ENCODE measurements at places on chromosomes 11 and 22. TPM values are rescaled to one million over a fixed set of nuclear protein-coding genes. Genes with fewer than 3 reads are reported as not detected.

- peak overlapping the region; percentile 68 for H3K27ac ChIP-seq
- DNase-seq, result no peak
- no peaks in the 10 kb centered on the region for H3K27me3 ChIP-seq
- H3K4me3 ChIP-seq, result no peak overlapping the region
Measured at GRCh38 chr11:14727746-14728145, 84.1 kb downstream of the PDE3B start.

GRCh38 chr22:39900306-39901227, at the start of gene GRAP2:
TSS of gene GRAP2 (plus strand) at chr22:39901084. CDS start at chr22:39947107, 46,023 bp downstream.
- H3K4me3 ChIP-seq, result peak within 1 kb of the TSS; percentile 95
- H3K4me1 ChIP-seq, result peaks cover 27% of the 10 kb centered on the region
- no peaks in the 10 kb centered on the region for H3K27me3 ChIP-seq
- peak; percentile 51 for DNase-seq

CCDC81 gene
- 1.6 TPM for total RNA-seq

- no peaks in the 10 kb centered on the region for H3K36me3 ChIP-seq
- H3K4me3 ChIP-seq, result no peak overlapping the region
- no peaks in the 10 kb centered on the region for H3K4me1 ChIP-seq
- DNase-seq, result no peak
Measured at GRCh38 chr11:8533332-8533731, 60.7 kb downstream of the STK33 start.

GRCh38 chr11:106077609-106078455, at the start of gene AASDHPPT:
TSS of gene AASDHPPT (plus strand) at chr11:106077662. CDS start at chr11:106077711, 49 bp downstream.
- peak within 1 kb of the TSS; percentile 93 for H3K27ac ChIP-seq
- peaks cover 10% of the 10 kb centered on the region for H3K36me3 ChIP-seq
- H3K4me1 ChIP-seq, result peaks cover 51% of the 10 kb centered on the region
- H3K27me3 ChIP-seq, result no peaks in the 10 kb centered on the region
- H3K4me3 ChIP-seq, result peak within 1 kb of the TSS; percentile 97

C11orf91 gene
- not detected for total RNA-seq

- peaks cover 3% of the 10 kb centered on the region for H3K36me3 ChIP-seq
- H3K4me1 ChIP-seq, result peaks cover 28% of the 10 kb centered on the region
- peak overlapping the region; percentile 21 for H3K27ac ChIP-seq
Measured at GRCh38 chr11:110287537-110287936, 8.9 kb downstream of the RDX start.

GRCh38 chr11:70778883-70779282, 380.6 kb downstream of the CTTN start:
- H3K27me3 ChIP-seq, result no peaks in the 10 kb centered on the region
- H3K36me3 ChIP-seq, result no peaks in the 10 kb centered on the region
- no peaks in the 10 kb centered on the region for H3K4me1 ChIP-seq
- DNase-seq, result no peak

- no peak for DNase-seq
- H3K4me3 ChIP-seq, result no peak overlapping the region
- H3K27me3 ChIP-seq, result peaks cover 60% of the 10 kb centered on the region
- peak overlapping the region; percentile 46 for H3K27ac ChIP-seq
- H3K4me1 ChIP-seq, result peaks cover 2% of the 10 kb centered on the region
- no peaks in the 10 kb centered on the region for H3K36me3 ChIP-seq
Measured at GRCh38 chr11:107741044-107741823, 29.4 kb upstream of the SLN start.

GRCh38 chr11:131467645-131468394, 97.4 kb downstream of the NTM start:
- H3K27ac ChIP-seq, result no peak overlapping the region
- no peaks in the 10 kb centered on the region for H3K4me1 ChIP-seq
- no peak overlapping the region for H3K4me3 ChIP-seq
- H3K27me3 ChIP-seq, result no peaks in the 10 kb centered on the region

TMA7B gene
- 22.5 TPM for total RNA-seq

DNA sequence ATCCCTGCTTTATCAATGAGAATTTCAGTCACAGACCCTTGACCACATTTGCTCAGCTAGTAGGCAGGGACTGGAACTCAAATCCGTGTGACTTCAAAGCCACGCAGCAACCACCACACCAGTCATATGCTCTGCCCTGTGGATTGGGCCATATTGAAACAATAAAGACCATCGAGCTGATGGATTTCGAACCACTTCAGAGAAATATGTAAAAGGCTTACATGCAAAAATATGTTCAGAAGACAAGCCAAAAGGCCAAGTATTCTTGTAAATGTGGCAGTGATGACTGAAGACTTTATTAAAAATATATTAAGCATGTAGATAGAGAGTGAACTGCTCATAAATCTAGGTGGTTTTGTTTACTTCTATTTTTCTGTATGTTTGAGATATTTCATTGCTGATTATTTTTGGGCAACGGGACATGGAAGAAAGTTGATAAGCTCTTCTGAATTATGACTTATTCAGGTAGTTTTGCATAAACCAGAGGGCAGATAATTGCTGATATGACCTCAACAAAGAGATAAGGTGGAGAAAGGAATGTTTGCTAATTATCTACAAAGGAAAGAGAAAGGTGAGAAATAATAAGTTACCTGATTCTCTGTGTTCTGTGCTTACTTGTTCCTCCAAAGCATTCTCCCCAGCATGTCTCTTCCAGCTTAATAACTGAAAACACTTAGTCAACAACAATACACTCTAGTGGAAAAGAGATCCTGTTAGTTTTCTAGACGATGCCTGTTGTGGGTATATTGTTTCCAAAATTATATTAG, 99.4 kb downstream of the PDHX start:
- no peak for DNase-seq
- no peaks in the 10 kb centered on the region for H3K27me3 ChIP-seq
- no peaks in the 10 kb centered on the region for H3K36me3 ChIP-seq
- peak overlapping the region; percentile 95 for H3K27ac ChIP-seq

DNA sequence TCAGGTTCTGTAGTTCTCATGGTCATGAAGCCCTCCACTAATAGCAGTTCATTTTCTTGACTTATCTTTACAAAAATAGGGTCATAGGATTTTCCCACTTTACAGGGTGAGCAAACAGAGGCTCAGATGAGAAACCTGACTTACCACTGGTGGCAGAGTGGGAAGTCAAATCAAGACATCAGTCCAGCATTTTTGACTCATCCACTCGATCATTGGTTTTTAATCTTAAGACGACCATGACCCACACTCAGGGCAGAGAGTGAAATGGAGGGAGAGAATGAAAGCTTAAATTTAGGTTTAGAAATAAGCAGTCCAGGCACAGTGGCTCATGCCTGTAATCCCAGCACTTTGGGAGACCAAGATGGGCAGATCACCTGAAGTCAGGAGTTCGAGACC, 42.1 kb downstream of the RTL6 start:
- DNase-seq, result no peak
- peak overlapping the region; percentile 94 for H3K27ac ChIP-seq
- H3K27me3 ChIP-seq, result no peaks in the 10 kb centered on the region

PLAAT2 gene
- 0.63 TPM for total RNA-seq

FAM83F gene
- total RNA-seq, result 2.1 TPM

DNA sequence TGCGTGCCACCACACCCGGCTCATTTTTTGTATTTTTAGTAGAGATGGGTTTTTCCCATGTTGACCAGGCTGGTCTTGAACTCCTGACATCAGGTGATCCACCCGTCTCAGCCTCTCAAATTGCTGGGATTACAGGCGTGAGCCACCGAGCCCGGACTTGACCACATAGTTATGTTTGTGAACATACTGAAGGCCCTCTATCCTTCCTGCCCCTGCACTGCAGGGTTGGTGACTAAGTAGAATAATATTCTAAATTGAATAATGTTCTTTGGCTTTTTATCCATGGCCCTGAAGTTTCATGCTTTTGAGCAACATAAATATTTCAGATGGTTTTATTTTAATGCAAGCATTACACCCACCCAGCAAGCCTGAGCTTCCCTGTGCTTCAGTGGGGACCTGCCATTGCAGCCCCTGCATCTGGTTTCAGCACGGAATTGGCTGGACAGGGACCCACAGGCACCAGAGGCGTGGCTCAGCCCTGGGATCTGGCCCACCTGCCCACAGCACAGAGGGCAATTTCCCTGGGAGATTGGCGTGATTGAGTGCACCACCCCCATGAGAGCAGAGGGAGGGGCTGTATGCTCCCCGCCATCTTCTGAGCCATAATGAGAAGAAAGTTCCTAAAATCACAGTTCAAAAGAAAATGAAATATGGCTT, 460.5 kb downstream of the BRD1 start:
- DNase-seq, result no peak
- no peaks in the 10 kb centered on the region for H3K36me3 ChIP-seq
- H3K27me3 ChIP-seq, result peaks cover 43% of the 10 kb centered on the region
- H3K4me1 ChIP-seq, result peaks cover 3% of the 10 kb centered on the region
- no peak overlapping the region for H3K27ac ChIP-seq

- no peak for DNase-seq
- peaks cover 3% of the 10 kb centered on the region for H3K36me3 ChIP-seq
- H3K4me1 ChIP-seq, result peaks cover 4% of the 10 kb centered on the region
Measured at GRCh38 chr11:13215149-13215548, 62.4 kb upstream of the BMAL1 start.

DNA sequence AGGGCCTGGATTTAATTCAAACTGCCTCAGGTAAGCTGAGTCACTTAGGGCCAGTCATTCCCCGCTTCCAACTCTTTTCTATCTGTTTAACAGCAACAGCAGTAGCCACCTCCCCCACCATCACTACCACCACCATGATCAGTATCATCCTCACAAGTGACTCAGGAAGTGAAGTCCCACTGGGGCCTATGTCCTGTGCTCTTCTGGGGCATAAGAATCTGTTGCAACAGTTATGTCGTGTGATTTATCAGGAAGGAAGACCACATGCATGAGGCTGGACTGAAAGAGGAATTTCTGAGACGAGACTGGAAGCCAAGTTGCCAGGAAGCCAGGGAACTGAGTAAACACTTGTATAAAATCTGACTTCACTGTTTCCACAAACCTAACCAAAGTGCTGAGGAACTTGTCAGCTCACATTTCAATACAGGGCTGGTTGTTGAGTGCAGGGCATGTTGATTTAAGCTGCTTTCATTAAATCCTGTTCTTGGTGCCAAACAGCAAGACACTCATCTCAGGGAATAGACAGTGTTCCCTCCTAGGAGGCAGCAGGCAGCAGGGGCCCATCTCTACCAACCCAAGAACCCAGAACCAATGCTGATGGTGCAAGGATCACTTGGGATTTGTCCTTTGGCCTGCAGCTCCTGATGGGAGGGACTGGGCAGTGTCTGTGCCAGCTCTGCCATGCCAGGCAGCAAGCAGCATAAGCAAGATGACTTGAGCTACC, 226.7 kb upstream of the NARS2 start:
- no peak overlapping the region for H3K27ac ChIP-seq
- peaks cover 25% of the 10 kb centered on the region for H3K27me3 ChIP-seq
- H3K4me3 ChIP-seq, result no peak overlapping the region

DNA sequence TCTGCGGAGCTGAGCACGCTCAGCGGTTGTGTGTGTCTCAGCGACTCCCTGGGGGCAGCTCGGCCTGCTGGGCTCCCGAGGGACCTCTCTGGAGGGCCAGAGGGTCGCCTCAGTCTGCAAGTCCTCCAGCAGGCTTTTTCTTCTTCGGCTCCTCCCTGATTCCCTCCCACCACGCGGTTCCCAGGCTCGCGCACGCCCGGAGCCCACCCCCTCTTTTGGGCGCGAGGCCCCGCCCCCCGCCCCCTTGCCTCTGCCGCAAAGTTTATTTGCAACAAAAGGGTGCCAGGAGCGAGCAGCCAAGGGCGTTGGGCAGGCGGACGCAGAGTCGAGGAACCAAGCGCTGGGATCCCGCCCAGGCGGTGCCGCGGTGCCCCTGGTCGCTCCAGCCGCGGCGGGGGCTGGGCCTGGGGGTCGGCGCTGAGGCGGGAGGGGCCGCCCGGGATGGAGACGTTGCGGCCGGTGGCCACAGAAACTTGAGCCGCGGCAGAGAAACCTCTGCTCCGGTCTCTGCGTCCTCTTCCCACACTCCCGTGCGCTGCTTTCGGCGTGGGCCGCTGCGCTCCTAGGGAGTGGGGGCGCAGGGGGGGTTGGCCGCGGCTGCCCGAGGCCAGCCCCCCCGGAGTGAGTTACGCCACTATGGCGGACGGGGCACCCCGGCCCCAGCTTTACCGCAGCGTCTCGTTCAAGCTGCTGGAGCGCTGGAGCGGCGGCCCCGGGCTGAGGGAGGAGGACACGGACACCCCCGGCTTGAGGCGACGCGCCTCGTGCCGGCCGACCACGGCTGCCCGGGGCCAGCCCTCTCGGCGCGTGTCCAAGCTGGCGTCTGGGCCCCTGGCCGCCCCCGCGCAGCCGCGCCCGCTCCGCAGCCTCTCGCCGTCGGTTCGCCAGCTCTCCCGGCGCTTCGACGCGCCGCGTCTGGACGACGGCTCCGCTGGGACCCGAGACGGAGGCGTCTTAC, at the start of gene ARHGEF17:
Gene ARHGEF17 (plus strand): TSS at position 274 of the 958 bp plus-strand sequence. CDS start 363 bp downstream, at position 637.
- H3K4me1 ChIP-seq, result peaks cover 9% of the 10 kb centered on the region
- DNase-seq, result peak; percentile 31
- H3K27me3 ChIP-seq, result peaks cover 18% of the 10 kb centered on the region
- peaks cover 2% of the 10 kb centered on the region for H3K36me3 ChIP-seq

DNA sequence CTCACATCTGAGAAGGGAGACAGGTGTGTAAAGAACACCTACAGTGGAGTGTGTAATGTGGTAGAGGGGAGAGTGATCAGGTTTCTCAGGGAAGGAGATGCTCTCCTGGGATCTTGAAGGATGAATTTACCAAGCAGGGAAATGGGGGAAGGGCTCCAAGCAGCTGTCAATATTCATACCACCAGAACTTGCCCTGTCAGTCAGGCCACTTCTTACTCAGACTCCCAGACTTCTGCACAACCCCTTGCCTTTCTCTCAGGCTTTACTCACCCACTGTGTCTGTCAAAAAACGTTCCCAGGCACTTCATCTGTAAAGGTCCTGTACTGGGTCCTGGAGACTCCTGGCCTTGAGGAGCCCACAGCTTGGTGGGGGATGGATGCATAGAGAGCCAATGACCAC, 14.0 kb upstream of the FCHSD2 start:
- no peaks in the 10 kb centered on the region for H3K27me3 ChIP-seq
- H3K4me3 ChIP-seq, result no peak overlapping the region
- H3K36me3 ChIP-seq, result no peaks in the 10 kb centered on the region
- no peak overlapping the region for H3K27ac ChIP-seq
- DNase-seq, result no peak
- H3K4me1 ChIP-seq, result peaks cover 40% of the 10 kb centered on the region

DNA sequence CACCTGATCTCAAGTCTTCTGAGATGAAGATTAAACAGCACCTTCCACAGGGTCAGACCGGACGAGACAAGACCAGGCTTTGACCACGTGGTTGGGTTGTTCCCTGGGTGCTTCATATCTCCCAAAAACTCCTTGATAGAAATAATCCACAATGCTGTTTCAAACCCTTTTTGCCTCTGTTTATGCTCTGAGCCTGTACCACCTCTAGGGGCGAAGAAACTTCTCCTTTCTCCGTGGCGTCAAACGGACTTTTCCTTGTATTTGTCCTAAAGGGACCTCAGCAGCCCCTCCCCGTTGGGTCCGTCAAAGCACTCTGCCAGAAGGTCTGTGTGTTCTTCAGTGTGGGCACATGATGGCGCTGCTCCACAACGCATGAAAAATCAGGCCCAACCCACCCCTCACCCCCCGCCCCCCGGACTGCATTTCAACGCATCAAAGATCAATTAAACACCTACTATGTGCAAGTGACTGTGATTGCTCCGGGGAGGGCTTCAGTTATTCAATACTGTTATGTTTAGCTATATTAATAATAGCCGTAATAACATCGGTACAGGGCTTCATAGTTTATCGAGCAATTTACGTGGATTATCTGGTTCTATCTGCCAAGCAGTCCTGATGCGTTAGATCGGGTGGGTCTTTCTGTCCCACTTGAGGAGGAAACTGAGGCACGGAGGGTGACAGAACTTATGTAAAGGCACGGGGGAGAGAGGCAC, 17.3 kb upstream of the EIF3D start:
- H3K4me1 ChIP-seq, result peaks cover 9% of the 10 kb centered on the region
- H3K27ac ChIP-seq, result no peak overlapping the region
- no peak overlapping the region for H3K4me3 ChIP-seq
- H3K27me3 ChIP-seq, result peaks cover 44% of the 10 kb centered on the region
- DNase-seq, result no peak
- H3K36me3 ChIP-seq, result peaks cover 6% of the 10 kb centered on the region

- H3K36me3 ChIP-seq, result no peaks in the 10 kb centered on the region
- no peaks in the 10 kb centered on the region for H3K27me3 ChIP-seq
- peak overlapping the region; percentile 85 for H3K27ac ChIP-seq
Measured at GRCh38 chr22:40050258-40050657, 55.5 kb downstream of the FAM83F start.
